Stimulated activated CD8-positive, alpha-beta memory T cell treated with anti-CD3 and anti-CD28 coated beads, Interleukin-7, amount 100 ng/mL, for 4 hours (primary cell): ENCODE measurements at places on chromosomes 13 and 19.

DNA sequence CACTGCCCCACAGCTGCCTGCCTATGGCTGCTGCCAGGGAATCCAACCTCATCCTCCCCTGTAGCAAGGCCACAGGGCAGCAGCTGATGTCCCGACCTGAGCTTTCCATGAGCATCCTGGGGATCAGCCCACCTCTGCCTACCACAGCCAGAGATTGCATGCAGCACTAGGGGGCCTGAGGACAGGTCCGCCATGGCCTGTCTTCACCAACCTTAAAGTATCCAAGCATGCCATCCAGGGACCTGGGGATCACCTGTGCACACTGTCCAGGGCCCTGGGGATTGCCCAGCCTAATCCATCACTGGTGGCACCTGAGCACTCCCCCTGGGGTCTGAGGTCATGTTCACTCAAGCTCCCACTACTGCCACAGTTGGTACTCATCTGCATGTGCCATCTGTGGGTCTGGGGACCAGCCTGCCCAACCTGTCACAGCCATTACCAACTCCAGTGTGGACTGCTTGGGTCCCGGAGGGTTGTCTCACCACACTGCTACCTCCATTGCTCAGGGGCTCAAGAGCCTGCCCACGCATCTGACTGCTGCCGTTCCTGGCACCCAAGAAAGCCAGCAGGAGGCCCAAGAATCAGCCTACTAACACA is 53.0 kb downstream of the KCTD15 start:
- DNase-seq = no peak

DNA sequence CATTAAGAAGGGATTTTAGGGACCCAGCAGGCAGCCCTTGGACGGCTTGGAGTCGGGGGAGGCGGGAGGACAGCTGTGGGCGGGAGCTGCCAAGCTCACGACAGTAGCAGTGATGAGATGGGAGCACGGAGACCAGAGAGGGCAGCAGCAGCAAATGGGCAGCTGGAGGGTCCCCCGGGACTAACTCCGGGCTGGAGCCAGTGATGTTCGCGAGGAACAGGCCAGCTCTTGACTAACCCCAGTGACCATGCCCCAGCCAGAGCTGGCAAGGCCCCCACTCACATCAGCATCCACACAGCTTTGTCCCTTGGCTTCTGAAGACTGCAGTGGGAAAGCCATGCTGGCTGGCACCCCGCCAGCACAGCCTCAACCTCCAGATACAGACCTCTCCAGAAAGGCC is 81.9 kb downstream of the RAB20 start:
- DNase-seq = no peak

GRCh38 chr13:22690756-22691155 is 490.0 kb upstream of the SGCG start:
- no peak for DNase-seq

DNA sequence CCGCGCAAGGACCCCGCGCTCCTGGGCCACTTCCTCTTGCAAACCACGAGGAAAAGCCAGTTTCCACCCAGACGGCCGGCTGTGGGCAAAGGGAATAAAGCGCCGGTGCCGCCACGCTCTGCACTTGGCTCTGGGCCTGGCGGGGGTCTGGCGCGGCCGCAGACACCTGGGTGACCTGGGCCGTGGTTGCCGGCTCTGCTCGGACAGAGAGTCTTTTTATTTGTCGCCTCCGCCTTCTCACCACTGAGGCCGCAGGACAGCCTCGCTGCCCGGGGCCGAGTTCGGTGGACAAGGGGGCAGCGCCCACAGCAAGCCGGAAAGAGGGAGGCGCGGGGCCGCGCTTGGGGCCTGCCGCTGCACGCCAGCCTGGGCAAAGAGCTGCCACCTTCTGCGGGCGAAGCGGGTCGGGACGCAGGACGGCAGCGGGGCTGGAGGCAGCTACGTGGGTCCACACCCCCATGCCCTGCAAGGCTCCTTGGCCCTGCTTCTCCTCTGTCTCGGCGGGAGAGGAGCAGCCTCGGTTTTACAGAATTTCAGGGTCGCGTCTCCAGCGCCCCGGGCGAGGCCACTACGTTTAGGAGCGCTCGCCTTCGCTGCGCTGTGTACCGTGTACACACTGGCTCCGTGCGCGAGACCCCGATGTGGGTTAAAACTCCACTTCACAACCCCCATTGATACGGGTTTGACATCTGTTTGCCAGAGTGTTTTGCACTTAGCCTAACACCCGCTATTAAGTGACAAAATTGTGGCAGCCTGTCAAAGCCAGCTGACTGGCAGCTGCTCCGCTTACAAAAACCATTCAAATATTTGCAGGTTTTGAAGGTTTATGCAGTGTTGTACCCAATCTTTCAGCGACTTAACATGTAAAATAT is 13.0 kb upstream of the SOX1 start:
- DNase-seq = no peak

DNA sequence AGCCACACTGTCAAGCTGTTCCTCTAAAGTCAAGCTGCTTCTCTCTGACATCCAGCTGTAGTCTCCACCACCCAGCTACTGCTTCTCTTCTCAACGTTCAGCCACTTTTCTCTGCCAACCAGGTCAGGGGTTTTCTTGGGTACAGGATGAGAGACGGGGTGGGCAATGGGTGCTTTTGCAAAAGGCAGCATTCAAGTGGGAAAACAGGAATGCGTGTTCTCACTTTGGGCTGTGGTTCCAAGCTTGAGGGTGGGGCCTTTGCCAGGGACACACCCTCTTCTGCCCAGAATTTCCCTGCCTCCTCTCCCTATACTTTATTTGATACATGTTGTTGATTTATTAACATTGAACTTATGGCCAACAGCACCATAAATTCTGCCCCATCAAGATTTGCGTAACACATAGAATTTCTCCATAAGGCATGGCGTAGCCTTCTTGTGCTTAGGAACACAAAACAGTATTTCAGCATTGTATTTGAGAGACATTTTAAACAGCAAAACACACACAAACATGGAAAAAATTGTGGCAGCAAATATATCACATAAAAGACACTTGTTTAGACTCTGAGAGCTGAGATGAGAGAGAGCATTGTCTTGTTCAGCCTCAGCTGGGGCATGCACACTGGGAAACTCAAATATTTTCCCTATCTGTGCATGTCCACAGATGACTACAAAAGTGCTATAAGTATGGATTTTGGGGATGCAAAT is 392.8 kb downstream of the SLITRK6 start:
- no peak for DNase-seq

GRCh38 chr13:75506018-75506417 is 24.0 kb upstream of the TBC1D4 start:
- DNase-seq = no peak

- peak; percentile 66 for DNase-seq
Measured at GRCh38 chr19:15584541-15585115, 30.4 kb upstream of the CYP4F8 start.

GRCh38 chr19:33290956-33291622 is 11.2 kb downstream of the CEBPA start:
- no peak for DNase-seq

- DNase-seq = peak; percentile 75
Measured at GRCh38 chr19:9309974-9310446, 372 bp upstream of the ZNF699 start.

DNA sequence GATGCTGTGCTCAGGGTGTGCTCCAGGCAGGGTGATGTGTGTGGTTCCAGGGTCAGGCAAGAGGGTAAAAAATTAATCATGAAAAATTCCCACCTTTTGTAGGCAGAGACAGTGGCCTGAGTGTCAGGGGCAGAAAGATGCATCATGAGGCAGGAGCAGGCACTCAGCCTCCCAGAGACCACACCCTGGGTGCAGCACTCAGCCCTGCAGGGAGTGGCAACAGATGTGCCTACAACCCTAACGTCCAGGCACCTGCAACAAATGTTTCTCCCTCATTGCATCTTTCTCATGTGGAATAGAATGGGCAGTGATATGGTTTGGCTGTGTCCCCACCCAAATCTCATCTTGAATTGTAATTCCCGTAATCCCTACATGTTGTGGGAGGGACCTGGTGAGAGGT is 19.6 kb upstream of the CEACAM1 start:
- no peak for DNase-seq

DNA sequence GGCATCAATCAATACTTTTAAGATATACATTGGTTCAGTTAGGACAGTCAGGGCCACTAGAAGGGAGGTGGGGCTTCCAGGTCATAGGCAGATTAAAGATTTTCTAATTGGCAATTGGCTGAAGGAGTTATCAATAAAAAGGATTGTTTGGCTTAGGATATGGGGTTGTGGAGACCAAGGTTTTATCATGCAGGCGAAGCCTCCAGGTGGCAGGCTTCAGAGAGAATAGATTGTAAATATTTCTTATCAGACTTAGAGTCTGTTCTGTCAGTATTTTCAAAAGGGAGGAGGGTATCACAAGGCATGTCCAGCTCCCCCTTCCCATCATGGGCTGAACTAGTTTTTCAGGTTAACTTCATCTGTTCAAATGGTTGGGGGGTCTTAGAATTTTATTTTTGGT is 77.4 kb upstream of the FARP1 start:
- no peak for DNase-seq

DNA sequence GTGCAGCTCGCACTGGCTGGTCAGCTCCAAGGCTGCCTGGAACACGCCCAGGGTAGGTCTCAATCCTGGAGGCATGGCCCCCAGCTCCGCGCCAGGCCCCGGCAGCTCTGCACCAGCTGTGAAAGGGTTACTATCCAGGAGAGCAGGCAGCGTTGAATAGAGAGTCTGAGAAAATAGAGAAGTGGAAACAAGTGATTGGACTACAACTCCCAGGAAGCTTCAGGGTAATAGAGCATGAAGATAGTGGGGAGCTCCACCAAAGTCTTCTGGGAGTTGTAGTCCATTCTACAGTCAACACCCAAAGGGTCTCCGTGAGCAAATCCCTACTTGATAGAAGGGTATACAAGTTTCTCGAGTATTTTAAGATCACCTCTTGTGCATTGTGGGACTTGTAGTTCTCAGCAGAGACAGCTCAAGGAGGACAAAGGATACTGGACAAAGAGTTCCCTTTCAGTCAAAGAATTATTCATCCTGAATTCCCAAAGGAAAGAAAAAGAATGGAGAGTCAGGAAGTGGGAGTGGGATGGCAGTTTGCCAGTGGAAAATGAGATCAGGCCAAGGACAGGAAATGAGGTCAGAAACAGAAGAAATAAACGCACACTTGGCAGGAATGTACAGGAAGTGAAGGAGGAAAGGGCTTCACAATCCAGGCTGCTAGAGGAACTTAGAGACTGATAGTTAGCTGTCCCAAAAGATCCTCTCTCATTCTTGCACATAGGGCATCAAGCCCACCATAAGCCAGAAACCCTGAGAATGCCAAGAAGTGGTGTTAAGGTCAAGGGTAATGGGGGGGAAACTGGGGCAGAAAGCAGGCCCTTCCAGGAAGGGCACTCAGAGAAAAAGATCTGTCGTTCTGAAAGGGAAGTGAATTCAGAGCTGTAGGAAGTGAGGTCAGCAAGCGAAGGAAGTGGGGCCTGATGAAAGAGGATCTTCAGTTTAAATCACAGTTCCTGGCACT is 5.5 kb upstream of the MAMSTR start:
- DNase-seq = no peak

- DNase-seq = no peak
Measured at GRCh38 chr19:16175954-16176353, 2.6 kb upstream of the CIB3 start.

GRCh38 chr19:40191836-40192646 is 815 bp downstream of the MAP3K10 start:
- peak; percentile 2 for DNase-seq

GRCh38 chr19:8392017-8392591 is 1.9 kb downstream of the RAB11B start:
- DNase-seq = no peak

GRCh38 chr13:28755546-28755870 is 36.7 kb upstream of the SLC46A3 start:
- no peak for DNase-seq

DNA sequence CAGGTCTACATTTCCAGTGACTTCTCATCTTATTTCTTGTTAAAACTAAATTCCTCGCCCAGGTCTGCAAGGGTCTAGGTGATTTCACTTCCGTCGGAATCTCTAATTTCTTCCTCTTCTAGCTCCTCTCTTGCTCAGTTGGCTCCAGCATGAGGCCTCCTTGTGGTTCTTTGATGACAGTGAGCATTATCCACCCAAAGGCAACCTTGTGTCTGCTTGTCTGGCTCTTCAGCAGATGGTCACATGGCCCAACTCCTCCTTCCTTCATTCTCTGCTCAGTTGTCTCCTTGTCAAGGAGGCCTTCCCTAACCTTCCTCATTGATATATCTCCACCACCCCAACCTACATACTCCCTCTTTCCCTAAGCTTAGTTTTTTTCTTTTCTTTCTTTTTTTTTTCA is 1391.4 kb downstream of the EFNB2 start:
- no peak for DNase-seq

DNA sequence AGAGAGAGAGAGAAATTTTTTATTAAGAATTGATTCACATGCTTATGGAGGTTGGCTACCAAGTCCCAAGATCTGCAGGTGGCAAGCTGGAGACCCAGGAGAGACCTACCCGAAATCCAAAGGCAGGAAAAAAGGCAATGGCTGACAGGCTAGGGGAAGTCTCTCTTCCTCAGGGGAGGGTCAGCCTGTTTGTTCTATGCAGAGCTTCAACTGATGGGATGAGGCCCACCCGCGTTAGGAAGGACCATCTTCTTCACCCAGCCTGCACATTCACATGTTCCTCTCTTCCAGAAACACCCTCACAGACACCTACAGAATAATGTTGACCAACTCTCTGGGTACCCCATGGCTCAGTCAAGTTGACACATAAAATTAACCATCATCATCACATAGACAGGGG is 65.3 kb upstream of the SERP2 start:
- no peak for DNase-seq

DNA sequence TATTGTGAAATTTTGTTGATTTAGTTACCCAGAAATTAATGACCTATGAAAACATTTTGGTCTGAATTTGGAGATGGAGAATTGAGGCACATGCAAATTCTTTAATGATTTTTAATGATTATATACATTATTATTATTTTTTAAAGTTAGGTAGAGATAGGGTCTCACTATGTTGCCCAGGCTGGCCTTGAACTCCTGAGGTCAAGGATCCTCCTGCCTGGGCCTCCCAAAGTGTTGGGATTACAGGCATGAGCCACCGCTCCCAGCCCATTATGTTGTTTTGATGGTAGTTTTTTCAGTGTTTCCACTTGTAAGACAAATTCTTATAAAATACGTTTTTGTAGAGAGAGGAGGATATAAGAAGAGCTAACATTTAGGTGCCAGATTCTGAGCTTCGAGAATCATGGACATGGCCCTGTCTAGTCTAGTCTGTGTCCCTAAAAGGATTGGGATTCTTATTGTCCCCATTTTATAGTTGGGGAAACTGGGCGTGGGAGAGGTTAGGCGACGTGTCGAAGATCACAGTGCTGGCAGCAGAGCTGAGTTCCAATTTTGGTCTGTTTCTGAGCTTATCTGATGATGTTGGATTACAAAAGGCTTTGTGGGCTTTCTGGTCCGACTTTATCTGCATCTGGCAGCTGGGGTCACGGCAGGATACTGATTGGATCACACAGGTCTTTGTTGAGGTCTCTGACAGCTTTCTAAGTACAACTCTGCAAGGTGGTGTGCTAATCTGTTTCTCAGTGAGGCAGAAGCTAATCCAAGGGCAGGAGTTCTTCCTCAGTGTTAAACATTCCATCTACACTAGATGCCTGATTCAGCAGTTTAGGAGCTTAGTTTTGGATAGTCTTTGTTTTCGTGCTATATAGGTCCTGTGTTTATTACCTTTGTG is 7.5 kb upstream of the WDR88 start:
- no peak for DNase-seq
